Hepatocyte (in vitro differentiated cells): ENCODE measurements at places on chromosomes 6 and 20. TPM values are rescaled to one million over a fixed set of nuclear protein-coding genes. Genes with fewer than 3 reads are reported as not detected.

DNA sequence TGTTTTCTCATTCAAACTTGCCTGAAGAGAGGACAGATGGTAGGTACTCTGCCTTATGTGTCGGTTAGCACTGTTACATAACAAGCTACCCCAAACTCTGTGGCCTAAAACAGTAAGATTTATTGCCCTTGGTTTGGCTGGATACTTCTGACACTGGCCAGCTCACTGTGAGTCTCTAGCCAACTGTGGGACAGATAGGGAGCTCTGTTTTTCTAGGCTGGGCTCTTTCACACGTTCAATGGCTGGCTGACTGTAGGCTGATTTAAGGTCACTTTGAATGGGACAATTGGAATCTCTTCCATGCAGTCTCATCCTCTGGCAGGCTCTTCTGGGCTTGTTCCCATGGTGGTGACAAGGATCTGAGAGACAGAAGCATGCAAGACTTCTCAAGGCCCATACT lies 39.4 kb upstream of the JAG1 start:
- no peak overlapping the region for H3K4me3 ChIP-seq
- no peak for DNase-seq
- H3K36me3 ChIP-seq, result no peaks in the 10 kb centered on the region
- H3K4me1 ChIP-seq, result peaks cover 57% of the 10 kb centered on the region
- H3K27me3 ChIP-seq, result no peaks in the 10 kb centered on the region

DNA sequence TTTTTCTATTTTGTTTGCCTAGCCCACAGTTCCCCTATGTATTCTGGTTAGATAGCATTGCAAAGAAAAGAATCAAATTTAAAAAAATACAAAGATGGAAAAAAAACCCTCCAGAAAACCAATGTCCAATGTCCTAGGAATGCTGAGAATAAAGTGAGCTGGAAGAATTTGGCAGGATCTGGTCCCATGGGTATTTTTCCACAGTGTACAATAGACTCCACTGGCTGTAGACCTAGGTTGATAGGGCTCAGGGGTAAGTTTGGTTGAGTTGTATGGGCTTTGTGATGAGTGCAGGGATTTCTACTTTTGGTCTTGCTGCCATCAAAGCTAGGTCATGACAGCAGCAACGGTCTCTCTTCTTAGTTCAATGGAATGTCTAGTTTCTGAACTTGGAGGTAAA lies 41.5 kb downstream of the SLC22A2 start:
- peaks cover 6% of the 10 kb centered on the region for H3K4me1 ChIP-seq
- H3K4me3 ChIP-seq, result no peak overlapping the region

Gene CLPSL1
- not detected in 2 replicates for total RNA-seq

DNA sequence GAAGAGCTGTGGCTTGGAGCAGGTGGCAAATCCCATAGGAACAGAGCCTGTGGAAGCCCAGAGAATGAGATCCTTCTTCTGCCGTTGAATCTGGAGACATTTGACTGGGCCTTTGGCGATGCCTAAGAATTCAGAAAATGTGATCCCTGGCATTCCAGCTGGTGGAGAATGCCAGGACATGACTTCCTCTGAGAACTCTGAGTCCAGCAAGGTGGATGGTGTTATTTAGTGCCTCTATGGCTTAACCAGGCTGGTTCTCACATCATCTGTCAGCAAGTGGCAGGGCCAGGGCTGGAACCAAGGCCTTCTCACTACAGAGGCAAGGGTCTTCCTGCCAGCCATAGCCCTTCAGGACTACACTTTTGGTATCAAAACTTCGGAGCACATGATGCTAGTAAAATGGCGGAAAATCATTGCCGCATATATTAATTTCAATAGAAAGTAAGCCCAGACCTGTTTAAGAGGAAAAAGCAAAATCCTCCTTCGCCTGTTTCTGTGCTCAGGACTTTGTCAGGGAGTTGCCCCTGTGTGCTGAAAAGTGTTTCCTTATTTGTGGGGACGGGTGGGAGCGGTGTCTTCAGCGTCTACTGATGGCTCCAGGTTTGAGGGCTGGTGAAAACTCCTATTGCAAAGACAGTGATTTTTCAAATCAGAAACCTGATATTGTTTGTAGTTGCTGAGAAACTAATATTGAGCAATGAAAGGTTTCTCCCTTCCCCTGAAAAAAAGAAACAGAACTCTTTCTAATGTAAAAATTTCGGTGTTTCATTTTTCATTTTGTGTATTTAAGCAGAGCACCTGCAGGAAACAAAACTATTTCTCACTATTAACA lies 23.9 kb downstream of the DUSP22 start:
- DNase-seq, result no peak
- no peaks in the 10 kb centered on the region for H3K36me3 ChIP-seq
- no peak overlapping the region for H3K27ac ChIP-seq
- H3K4me1 ChIP-seq, result no peaks in the 10 kb centered on the region
- H3K4me3 ChIP-seq, result no peak overlapping the region
- H3K27me3 ChIP-seq, result no peaks in the 10 kb centered on the region

DNA sequence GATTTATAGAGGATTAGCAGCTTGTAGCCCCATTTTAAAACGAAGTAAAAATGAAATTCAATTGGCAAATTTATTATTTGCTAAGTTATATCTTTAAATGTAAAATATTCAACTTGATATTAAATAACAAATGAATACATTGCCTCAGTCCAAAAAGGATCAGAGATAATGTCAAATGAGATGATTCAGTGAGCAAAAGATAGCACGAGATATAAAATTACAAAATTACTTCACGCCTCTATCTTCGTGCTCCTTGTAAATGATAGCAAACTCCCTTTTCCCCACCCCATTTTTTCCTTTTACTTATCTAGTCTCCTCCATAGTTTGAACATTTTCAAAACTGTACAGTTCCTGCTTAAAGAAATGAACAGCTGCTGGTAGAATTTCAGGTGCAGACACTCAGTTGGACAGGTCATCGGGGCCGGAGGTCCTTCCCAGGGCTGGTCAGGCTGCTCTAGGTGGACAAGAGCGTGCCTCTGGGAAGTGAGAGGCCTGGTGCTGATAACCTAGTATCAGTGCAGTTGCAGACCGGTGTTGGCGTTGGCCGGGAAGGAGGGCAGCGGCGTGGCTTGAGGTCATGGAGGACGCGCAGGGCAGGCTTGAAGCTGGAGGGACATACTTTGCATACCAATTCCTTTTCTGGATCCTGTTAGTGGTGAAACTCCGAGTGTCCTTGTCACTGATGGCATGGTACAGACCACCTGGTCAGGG lies 83.9 kb downstream of the CDC5L start:
- no peaks in the 10 kb centered on the region for H3K36me3 ChIP-seq
- DNase-seq, result no peak
- H3K27ac ChIP-seq, result no peak overlapping the region
- peaks cover 11% of the 10 kb centered on the region for H3K4me1 ChIP-seq
- no peaks in the 10 kb centered on the region for H3K27me3 ChIP-seq

GRCh38 chr6:84344005-84344404 lies 116.6 kb upstream of the CEP162 start:
- no peaks in the 10 kb centered on the region for H3K4me1 ChIP-seq
- no peak overlapping the region for H3K4me3 ChIP-seq
- DNase-seq, result no peak
